ENCODE measurements at places on chromosomes 1 and 21.

DNA sequence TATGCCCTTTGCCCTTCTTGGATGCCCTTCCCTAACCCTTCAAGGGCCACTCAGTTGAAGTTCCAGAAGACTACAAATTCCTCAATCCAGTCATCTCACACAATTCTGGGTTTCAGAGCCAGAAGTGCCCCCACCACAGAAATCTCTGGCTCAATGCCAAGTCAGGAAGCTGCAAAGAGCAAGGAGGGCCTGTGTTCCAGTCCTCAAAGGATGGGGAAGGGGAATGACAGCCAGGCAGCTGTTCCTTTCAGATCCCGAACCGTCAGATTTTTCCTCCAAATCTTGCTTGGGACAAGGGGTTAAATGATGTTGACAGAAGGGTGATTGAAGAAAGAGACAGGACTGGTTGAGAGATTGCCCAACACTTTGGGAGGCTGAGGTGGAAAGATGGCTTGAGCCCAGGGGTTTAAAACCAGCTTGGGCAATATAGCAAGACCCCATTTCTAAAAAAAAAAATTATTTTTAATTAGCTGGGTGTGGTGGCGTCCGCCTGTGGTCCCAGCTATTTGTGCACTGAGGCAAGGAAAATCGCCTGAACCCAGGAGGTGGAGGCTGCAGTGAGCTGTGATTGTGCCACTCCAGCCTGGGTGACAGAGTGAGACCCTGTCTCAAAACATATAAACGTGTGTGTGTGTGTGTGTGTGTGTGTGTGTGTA is 716 bp upstream of the HPDL start:
- no peak for DNase-seq

- DNase-seq = no peak
Observed at GRCh38 chr1:36554323-36554628, 71.6 kb upstream of the CSF3R start.

GRCh38 chr1:174480324-174480723 is 32.6 kb downstream of the GPR52 start:
- DNase-seq = no peak

DNA sequence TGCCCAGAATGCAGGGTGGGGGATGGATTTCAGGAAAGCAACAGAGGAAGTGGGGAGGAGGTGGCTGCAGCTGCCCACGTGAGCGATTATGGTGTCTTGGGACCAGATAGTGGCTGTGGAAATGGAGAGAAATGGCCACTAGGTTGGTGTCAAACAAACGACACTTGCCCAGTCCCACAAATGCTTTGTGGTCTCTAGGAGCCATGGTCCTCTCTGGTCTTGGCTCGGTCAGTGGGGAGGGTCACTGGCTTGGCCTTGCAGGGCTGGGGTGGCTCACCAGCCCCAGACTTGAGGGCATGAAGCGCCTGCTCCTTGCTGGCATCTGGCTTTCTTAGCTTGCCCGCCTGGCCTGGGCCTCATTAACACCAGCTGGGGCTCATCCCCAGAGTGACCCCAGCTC is 7.2 kb downstream of the PADI2 start:
- no peak for DNase-seq

GRCh38 chr1:231952154-231952553 is 325.6 kb downstream of the DISC1 start:
- no peak for DNase-seq

- no peak for DNase-seq
Observed at GRCh38 chr1:104878203-104878909, 1128.7 kb downstream of the AMY1C start.

DNA sequence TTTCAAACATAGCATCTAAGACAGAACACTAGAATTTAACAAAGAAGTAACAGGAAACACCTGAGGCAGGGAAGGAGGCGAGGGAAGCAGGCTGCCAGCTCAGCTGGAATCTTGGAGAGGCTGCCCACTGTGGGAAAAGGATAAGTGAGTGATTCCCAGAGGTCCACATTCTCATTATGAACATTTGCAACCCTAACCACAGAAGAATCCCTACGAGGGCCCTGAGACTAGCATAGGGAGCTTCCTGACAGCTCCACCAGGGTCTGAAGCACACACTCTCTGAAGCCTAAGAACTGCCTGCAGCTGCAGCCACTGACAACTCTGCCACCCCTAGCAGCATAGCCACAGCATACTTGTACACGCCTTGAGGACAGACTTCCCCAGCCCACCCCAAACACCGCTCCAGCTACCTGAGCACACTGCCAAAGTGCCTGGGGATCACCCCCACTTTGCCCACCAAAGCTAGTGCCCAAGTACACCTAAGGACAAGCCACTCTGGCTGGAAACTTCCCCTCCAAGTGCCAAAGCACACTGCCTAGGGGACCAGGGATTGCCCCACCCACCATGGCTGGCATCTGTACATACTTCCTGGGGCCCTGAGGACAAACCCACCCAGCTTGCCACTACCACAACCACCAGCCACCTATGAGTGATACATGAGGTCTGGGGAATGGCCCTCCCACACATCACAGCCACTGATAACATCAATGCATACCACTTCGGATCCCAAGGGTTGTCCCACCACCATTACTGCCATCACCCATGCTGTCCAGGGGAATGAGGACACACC is 76.6 kb upstream of the GUCA2A start:
- no peak for DNase-seq

DNA sequence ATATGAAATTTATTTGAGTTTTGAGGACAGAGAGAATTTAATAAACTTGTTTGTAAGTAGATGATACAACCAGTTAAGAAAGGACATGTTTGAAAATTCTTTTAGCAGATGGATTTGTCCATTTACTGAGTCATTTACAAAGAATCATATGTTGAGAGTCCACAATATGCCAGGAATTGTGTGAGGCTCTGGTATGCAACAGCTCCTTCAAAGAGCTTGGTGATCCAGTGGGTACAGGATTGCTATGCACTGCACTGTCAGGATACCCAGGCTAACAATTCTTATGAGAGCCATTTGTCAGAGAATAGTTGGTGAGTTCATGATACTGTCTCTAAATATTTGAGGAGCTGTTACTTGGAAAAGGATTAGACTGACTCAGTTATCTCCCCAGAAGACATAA is 11.0 kb downstream of the DNM3 start:
- DNase-seq = no peak

DNA sequence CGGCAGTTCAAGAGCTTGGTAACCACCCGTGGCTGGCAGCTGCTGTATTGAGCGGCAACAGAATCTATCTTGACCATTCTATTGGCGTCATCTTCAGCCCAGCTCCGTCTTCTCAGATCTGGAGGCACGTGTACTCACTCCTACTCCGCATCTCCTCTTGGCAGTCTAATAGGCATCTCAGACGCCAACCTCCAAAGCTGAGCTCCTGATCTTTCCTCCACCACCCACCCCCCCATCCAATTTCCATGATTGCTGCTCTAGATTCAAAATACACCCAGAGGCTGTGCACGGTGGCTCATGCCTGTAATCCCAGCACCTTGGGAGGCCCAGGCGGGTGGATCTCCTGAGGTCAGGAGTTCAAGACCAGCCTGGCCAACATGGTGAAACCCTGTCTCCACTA is 84.6 kb upstream of the CASZ1 start:
- DNase-seq = no peak
